ENCODE measurements at places on chromosomes 12 and 14.

GRCh38 chr12:87796961-87797516 lies 232.2 kb downstream of the C12orf50 start:
- no peak for DNase-seq

- DNase-seq, result no peak
These were observed 90.3 kb downstream of the IGF1 start for GRCh38 chr12:102390068-102390467.

- DNase-seq, result no peak
These were observed 124.3 kb downstream of the CHST11 start for GRCh38 chr12:104581005-104581570.

DNA sequence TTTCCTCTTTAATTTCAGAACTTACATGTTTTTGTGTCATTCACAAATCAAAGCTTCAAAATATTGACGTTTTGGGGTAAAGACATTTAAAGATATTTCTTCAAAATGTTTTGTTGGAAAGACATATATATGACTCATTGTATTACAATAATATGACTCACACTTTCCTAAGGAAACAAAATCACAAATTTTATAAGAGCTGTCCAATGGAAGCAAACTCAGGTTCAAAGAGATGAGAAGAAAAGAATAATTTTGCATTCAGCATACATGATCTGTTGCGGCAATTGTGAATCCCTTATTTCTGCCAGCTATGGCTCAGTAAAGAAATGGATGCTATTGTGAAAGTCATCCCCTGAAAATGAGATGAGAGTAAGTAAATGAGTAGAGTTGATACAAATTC lies 82.7 kb downstream of the GRIP1 start:
- DNase-seq, result peak; percentile 60

DNA sequence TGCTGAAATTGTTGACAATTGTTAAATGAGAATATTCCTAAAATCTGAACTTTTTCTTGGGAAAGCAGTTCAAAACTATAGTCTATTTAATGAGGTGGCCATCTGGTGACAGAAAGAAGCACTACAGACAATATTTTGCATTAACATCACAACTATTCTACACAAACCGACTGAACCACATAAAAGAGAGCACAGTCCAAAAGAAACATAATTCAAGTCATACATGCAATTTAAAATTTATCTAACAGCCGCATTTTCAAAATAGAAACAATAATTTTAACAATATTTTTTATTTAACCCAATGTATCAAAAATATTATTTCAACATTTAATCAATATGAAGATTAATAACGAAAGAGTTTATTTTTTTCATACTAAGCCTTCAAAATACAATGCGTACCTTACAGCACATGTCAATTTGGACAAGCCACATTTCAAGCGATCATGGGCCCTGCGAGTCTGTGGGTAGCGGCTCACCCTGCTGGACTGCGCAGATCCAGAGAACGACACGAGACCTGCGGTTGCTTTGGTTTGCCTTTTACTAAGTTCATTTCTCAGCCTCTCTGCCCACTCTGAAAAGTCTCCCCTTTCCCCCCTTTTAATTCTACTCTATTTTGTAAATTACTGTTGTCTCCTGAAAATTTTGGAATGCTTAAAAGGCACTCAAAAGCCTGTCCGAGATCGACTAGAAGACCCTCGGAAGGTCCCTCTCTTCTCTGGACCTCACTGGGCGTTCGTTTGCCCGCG lies 947 bp upstream of the LRRC9 start:
- peak; percentile 49 for DNase-seq

GRCh38 chr14:96095581-96096476 lies 56.7 kb downstream of the C14orf132 start:
- DNase-seq, result peak; percentile 82

- no peak for DNase-seq
These were observed 30.4 kb upstream of the PLEK2 start for GRCh38 chr14:67442139-67442906.

Measured in fibroblast of mammary gland (primary cell).